ENCODE measurements at places on chromosomes 1 and 21.

DNA sequence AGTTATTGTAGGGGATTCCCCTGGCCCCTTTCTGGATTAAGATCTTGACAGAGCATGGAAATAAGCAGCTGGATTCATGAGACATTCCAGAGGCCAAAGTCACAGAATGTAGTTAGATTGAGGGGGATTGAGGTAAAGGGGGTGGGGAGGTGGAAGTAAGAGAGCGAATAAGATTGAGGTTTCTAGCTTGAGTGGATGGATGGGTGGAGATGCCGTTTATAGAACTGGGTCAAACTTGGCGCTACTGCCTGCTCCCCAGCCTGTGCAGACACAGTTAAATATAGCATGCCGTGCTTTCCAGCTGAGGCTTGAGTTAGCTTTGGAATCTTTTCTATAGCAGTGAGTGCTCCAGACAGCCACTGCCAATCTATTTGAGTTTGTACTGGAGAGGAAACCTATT lies 85.7 kb downstream of the DYRK1A start:
- DNase-seq, result no peak

- DNase-seq, result no peak
Observed at GRCh38 chr1:38671221-38671620, 188.4 kb downstream of the RRAGC start.

DNA sequence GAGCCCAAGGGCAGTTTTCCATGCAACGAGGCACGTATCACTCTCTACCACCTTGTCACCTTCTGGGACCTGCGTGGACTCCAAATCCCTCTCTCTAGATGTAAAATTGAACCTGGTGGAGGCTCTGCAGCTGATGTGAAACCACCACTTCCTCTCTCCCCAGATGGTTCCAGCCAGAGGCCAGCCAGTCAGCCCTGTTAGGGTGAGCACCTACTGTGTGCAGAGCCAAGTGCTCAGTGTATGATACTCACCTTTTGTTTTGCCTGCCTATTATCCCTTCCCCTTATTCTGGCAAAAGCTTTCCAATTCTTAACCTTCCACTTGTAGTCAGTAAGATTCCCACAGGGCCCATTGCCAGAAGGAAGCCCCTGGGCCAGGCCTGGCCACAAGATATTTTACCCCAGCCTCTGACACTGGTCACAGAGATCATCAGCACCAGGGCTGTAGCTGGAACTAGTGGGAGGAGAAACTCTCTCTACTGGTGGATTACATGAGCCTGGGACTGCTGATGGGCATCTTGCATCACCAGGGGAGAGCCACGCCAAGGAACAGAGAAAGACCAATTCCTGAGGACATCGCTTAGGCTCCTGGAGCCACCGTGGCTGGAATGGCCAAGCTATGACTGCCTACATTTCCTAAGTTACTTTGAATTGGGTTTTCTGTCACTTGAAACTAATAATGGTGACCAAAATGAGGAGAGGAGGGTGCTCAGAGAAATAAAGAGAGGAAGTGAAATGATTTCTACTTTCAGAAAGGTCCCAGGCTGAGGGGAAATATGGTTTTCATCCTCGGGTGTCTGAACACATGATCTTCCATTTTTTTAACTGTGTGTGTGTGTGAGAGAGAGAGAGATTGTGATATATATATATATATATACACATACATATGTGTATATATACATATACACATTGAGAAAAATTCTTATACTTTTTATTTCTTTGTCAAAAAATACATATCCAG lies 26.6 kb upstream of the RD3 start:
- no peak for DNase-seq

- DNase-seq, result no peak
Observed at GRCh38 chr1:203992440-203992839, 80.5 kb upstream of the SOX13 start.

- no peak for DNase-seq
Observed at GRCh38 chr1:157177733-157178394, 39.7 kb upstream of the ETV3 start.

GRCh38 chr1:191134796-191135195 lies 657.1 kb upstream of the BRINP3 start:
- no peak for DNase-seq

DNA sequence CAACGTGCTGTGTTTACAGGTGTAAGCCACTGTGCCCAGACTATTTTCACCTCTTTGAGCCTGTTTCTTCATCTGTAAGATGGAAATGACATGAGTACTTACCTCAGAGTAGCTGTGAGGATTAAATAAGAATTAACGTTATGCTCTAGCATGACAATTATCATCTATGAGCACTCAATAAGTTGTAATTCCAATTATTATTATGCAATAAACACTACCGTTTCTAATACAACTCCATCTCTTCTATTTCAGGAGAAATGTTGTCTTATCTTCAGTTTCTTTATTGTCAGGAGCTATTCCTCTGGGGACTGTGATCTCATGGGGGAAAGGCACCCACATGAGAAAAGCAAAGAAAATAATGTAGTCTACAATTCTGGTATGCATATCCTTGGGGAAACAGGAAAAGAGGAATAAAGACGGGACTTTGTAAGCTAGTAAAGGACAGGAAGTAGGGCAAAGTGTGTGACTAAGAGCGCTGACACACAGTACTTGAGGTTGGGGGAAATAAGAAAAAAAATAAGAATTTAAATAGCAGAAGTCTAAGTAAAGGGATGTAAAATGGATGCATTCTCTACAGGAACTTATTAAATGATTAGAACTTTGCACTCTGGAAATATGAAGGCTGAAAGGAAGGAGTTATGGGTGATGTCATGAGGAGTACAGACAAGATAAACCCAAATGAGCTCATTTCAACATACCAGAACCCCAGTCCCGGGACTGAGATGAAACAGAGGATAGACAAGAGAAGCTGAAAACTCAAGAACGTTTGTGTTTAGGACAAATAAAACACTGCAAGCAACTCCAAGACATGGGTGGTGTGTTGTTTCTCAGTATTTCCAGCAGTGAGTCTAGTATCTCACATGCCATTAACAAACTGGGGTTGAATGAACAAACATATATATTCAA lies 9.8 kb downstream of the PHC2 start:
- no peak for DNase-seq

DNA sequence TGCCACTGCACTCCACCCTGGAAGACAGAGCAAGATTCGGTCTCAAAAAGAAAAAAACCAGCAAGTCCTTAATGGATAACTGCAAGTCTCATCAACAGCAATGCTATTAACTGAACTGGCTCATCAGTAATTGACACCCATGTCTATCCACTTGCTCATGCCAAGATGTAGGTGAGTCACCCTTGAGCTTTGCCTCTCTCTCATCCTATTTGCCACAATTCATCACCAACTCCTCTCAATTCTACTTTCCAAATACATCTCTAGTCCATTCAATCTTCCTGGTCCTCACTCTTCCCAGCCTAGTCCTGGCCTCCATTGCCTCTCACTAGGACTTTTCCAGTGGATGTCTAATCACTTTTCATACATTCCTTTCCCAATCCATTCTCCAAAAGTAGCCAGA lies 103.7 kb upstream of the PRMT6 start:
- DNase-seq, result no peak

DNA sequence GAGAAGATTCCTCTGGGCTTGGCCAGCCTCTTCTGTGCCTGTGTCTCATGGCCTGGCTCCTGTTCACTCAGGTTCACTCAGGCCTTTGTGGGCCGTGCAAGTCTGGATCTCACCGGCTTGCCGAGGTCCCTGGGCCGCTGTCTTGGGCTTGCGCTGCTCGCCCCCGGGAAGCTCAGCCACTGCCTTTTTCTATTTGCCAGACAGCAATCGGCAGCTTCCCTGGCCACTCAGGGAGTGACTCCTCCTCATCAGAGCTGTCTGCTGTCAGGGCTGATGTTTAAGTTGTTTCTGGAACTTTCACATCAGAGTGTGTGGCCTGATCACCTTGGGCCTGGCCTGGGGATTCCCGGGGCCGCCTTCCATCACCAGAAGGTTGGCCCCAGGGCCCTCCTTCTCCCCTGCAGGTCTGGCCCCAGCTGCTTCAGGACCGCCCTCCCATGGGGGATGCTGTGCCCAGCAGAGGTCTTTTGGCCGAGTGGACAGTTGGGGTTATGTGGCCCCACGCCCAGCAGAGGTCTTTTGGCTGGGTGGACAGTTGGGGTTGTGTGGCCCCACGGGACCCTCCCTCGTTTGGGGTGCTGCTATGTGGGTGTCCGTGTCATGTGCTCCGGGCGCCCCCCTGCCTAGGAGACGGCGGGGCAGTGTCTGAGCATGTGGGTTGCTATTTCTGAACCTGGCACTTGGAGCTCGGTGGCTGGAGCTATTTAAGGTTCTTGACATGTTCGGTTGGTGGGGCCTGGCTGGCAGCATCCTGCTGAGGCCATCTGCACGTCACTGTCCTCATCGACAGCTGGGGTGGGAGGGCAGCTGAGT lies 12.5 kb downstream of the SLX9 start:
- no peak for DNase-seq

GRCh38 chr1:182217071-182217470 lies 155.6 kb upstream of the ZNF648 start:
- no peak for DNase-seq

DNA sequence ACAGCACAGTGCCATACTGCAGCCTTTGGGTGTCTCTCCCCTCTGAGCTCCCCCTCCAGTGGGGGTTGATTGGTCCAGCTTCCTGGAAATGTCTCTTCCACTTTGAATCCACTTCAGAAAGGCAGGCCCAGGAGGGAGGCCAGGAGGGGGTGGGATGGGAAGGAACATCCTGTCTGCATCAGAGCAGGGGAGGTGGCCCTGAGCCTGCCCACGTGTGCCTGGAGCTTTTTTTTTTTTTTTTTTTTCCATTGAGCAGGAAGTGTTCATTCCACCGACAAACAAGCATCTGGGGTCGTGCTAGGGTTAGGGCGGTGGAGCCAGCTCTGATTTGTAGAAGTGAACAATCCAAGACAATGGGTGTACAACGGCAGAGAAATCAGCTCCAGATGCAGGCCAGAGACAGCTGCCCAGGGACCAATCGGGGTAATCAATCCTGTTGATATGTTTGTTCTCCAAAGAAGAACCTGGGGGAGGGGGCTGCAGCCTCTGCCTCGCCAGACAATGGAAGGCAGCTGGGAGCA lies 93.3 kb downstream of the SSBP3 start:
- DNase-seq, result no peak

GRCh38 chr1:217534566-217534965 lies 96.3 kb downstream of the GPATCH2 start:
- no peak for DNase-seq

DNA sequence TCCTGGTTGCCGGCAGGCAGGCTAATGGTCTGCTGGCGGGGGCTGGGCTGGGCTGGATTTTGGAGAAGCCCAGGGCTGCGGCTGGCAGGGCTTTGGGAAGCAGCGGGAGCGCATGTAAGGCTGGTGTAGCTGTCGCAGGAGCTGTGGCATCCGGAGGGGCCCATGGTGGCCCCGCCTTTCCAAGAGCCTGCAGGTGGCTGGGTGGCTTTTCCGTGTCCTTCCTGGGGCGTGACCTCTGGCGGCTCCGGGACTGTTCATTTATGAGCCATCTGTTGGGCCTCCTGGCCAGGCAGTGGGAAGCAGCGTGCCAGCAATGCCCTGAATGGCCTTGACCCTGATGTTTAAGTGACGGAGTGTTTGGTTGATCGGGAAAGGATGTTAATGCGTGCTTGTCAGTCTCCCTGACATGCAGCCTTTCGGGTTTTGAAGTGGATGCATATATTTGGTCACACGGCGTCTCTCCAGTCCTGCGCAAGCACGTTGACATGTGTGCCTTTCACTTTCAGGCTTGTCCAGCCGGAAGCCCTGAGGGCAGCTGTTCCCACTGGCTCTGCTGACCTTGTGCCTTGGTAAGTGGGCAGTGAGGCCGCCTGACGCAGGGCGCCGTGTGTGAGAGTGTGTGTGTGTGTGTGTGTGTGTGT lies 38.5 kb downstream of the AGPAT3 start:
- no peak for DNase-seq

GRCh38 chr1:66354311-66355201 lies 179.4 kb upstream of the SGIP1 start:
- no peak for DNase-seq

- DNase-seq, result peak; percentile 89
Observed at GRCh38 chr1:19251305-19252196, at the start of the genes EMC1 and MRTO4. Gene EMC1, minus strand, starts transcription at chr1:19251524. Its CDS starts 15 bp downstream, at chr1:19251509. Gene MRTO4, plus strand, starts transcription at chr1:19251805. Its CDS starts 31 bp downstream, at chr1:19251836.

DNA sequence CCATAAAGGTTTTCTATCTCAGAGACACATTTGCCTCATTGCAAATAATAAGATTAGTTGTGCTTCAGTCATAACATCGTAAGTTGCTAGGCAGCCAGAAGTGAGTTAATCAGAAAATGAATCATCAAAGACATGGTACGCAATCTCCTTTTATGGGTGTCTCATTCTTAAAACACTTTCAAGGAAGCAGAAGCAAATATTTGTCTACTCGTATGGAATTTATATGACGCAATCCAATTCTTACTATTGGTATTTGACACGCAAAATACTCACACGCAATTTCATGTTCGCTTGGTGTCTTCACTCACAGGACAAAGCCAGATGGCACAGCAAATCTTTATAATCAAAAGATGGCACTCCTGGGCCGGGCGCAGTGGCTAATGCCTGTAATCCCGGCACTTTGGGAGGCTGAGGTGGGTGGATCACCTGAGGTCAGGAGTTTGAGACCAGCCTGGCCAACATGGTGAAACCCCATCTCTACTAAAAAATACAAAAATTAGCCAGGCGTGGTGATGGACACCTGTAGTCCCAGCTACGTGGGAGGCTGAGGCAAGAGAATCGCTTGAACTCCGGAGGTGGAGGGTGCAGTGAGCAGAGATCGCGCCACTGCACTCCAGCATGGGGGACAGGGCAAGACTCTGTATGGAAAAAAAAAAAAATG lies 56.4 kb downstream of the HLCS start:
- no peak for DNase-seq

GRCh38 chr1:28172713-28173150 lies 3.8 kb downstream of the PTAFR start:
- DNase-seq, result no peak

DNA sequence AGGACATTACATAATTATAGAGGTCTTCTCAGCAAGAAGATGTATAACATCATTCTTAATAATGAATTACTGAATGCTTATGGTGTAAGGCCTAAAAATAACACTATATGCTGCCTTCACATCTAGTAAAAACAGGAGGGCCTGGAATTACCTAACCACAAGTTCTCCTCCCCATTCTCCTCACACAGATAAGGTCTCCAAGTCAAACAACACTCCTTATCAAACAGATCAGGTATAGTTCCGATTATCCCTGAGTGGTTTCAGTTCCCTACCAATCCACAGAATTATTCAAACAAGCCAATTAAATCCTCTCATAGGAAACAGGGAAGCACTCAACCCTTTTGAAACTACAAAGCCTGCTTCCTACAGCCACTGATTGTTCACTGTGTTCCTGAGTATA lies 4.0 kb upstream of the AGBL4 start:
- DNase-seq, result no peak

- no peak for DNase-seq
Observed at GRCh38 chr1:73943270-73943669, 254.7 kb downstream of the LRRIQ3 start.

DNA sequence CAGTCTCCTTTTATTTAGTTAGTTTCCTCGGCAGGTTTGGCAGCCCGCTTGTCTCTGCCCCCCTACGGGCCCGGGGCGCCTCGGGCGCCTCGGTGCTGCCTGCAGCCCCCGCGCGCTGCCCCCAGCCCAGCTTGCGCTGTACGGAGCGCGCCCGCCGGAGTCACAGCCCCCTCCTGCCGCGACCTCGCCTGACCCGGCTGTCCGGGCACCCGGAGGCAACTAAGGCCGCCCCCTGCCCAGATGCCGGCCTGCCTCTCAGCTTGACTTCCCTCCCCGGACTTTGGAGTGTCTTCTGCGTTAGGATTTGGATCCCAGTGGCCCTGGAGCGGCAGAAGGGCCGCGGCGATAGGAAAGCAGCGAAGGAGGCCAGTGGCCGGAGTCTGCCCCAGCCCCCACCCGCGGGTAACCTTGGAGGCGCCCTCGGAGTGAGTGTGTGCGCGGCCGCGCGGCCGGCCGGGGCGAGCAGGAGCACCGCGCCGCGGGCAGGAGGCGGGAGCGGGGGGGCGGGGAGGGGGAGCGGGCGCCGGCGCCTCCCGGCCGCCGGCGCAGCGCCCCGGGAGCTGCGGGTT lies 7.6 kb downstream of the CDKN2C start:
- DNase-seq, result no peak

GRCh38 chr1:24100945-24101737 lies 10.8 kb downstream of the MYOM3 start:
- no peak for DNase-seq

All from activated CD4-positive, alpha-beta T cell treated with anti-CD3 and anti-CD28 coated beads, Interleukin-2, amount 50 U/mL, for 4 hours (primary cell).